ENCODE measurements at places on chromosomes 7 and 10. TPM values are rescaled to one million over a fixed set of nuclear protein-coding genes. Genes with fewer than 3 reads are reported as not detected.
A peak's percentile ranks its signal among the peaks of the same experiment; 100 is the strongest.

DNA sequence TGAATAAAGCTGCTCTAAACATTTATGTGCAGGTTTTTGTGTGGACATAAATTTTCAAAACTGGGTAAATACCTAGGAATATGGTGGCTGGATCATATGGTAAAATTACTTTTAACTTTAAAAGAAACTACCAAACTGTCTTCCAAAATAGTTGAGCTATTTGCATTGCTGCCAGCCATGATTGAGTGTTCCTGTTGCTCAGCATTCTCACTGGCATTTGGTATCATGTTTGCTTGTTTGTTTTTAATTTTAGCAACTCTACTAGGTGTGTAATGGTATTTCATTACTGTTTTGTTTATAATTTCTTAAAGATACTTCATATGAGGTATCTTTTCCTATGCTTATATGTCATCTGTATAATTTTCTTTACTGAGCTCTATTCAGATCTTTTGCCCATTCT is 143.2 kb downstream of the POLR1F start:
- no peak for DNase-seq

Gene TACR2
- 18.8 TPM for total RNA-seq

GRCh38 chr10:34957531-34957930 is 132.6 kb downstream of the CUL2 start:
- no peak for DNase-seq

GRCh38 chr10:76082956-76083355 is 651.5 kb downstream of the LRMDA start:
- no peak for DNase-seq

Gene SPDYE2
- total RNA-seq: not detected

DNA sequence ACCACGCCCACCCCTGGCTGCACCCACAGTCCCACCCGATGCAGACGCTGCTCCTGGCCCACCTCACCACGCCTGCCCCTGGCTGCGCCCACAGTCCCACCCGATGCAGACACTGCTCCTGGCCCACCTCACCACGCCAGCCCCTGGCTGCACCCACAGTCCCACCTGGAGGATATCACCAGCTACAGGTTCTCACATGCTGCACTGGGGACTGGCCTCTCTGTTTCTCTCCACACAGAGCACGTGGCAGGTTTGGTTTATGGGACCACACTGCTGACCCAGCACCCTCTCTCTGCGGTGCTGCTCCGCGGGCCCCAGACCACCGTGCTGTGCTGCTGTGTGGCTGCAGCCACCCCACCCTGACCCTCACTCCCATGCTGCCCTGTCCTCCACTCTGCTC is 120.9 kb downstream of the VIPR2 start:
- no peak for DNase-seq

- DNase-seq: peak; percentile 87
Measured at GRCh38 chr7:83162402-83163256, at the start of gene PCLO. Gene PCLO, minus strand, starts transcription at chr7:83162884. Its CDS starts 292 bp downstream, at chr7:83162592.

GRCh38 chr10:68137171-68137570 is 27.9 kb downstream of the MYPN start:
- DNase-seq: no peak

Gene HOXA4
- 4.5 TPM for total RNA-seq

Gene SPDYE9
- total RNA-seq: not detected

GRCh38 chr10:11810313-11810766 is 12.8 kb upstream of the PROSER2 start:
- no peak for DNase-seq

DNA sequence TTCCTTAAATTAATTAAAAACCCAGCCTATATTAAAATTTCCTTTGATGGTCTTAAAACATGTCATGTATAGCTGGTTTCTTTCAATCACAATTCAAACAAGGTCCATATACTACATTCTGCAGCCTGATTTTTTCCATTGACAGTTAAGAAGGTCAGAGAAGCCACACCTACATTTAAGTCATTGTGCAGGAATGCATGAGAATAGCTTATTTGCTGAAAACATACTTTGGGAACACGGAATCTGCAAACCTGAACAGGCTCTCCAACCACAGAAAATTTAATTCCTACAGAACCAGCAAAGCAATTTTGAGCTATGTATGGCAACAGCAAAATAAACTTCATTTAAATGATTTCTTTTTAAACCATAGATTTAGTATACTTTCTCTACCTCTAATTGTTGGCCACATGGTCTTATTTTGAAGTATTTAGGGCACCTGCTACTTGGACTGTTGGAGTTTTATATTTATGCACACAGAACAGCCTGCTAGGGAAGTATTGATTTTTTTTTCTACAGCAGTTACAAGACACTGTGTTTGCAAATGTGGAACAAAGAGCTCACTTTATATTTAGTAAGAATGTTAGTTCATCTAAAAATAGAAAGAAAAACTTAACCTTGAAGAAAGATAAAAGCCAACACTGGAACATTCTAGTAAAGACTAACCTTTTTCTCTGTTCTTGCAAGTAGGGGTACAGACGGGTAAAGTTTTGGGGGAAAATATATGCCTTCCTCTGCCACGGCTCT is 240.9 kb upstream of the IMMP2L start:
- no peak for DNase-seq

DNA sequence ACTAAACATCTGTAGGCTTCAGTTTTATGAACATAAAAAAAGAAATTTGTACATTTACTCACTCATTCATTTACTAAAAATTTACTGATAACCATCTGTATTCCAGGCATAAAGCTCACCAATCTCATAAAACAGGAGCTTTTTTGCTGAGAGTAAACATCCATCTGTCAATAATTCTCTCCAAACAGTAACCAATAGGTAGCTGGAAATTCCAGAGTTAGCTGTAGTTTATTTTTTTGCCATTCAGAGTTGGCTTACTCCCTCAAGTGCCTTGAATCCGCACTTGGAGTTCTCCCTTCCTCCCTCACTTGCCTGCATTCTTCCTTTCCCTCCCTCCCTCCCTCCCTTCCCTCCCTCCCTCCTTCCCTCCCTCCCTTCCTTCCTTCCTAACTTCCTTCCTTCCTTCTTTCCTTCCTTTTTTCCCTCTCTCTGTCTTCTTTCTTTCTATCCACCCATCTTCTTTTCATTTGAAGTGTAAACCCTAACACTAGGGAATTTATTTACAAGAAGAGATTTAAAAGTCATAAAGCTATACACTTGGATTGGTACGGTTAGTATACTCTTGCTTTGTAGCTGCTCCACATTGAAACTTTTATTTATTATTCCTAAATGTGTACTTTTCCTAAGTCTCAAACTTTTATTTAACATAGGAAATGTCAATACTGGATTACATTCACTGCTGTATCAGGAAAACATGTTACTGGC is 44.6 kb upstream of the BICC1 start:
- no peak for DNase-seq

DNA sequence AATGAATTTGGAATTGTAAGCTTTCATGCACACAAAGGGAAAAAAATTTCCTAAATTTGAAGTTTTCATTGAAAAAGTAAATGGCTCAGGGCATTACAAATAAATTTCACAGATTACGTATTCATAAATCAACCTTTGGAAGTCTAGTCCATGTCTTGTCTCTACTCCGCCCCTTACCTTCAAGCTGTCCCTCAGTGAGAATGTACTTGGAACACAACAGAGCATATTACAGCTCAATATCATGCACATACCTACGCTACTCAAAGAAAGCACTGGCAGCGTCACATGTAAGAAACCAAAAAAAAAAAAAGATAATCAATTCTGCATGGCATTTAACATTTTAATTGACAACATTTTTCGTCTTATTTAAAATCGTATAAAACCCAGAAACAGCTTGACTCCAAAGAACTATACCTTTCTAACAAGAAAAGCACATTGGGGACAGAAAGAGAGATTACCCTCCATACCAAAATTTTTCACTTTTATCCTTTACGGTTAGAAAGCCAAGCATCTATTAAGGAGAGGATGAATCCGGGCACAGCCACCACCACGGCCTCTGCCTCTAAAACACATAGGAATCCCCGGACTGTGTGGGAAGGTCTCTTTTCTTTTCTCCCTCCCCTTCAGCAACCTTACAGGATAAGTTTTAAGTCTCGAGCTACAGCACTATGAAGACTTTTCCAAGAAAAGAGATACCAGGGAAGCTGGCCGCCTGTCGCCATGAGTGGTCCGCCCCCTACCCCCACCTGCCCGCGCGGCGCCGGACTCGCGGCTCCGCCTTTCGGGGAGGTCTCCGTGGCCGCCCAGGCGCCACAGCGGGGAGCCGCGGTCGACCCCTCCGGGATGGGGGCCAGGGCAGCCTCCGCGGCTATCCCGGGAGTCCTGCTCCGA is 1.1 kb downstream of the JMJD1C start:
- DNase-seq: no peak

Gene DAGLB
- 15.6 TPM for total RNA-seq

- DNase-seq: no peak
Measured at GRCh38 chr7:93298671-93299070, 66.5 kb downstream of the VPS50 start.

All from colonic mucosa (tissue), 4 donors.